ENCODE measurements at places on chromosomes 1 and 21. TPM values are rescaled to one million over a fixed set of nuclear protein-coding genes. Genes with fewer than 3 reads are reported as not detected.

- H3K27ac ChIP-seq: no peak overlapping the region
- no peak overlapping the region for H3K4me3 ChIP-seq
- H3K27me3 ChIP-seq: no peaks in the 10 kb centered on the region
- no peaks in the 10 kb centered on the region for H3K36me3 ChIP-seq
- no peaks in the 10 kb centered on the region for H3K4me1 ChIP-seq
These were observed 642.7 kb downstream of the NPHP4 start for GRCh38 chr1:5349526-5349925.

TGFBR3 gene
- total RNA-seq: 254 TPM

- H3K27me3 ChIP-seq: no peaks in the 10 kb centered on the region
- no peaks in the 10 kb centered on the region for H3K36me3 ChIP-seq
- H3K27ac ChIP-seq: no peak overlapping the region
These were observed 51.0 kb downstream of the SMYD2 start for GRCh38 chr1:214331827-214332423.

- no peak overlapping the region for H3K4me3 ChIP-seq
- H3K27ac ChIP-seq: no peak overlapping the region
- no peaks in the 10 kb centered on the region for H3K36me3 ChIP-seq
- H3K27me3 ChIP-seq: no peaks in the 10 kb centered on the region
- DNase-seq: no peak
- H3K4me1 ChIP-seq: no peaks in the 10 kb centered on the region
These were observed 11.8 kb downstream of the DPH5 start for GRCh38 chr1:101013776-101014175.

DNA sequence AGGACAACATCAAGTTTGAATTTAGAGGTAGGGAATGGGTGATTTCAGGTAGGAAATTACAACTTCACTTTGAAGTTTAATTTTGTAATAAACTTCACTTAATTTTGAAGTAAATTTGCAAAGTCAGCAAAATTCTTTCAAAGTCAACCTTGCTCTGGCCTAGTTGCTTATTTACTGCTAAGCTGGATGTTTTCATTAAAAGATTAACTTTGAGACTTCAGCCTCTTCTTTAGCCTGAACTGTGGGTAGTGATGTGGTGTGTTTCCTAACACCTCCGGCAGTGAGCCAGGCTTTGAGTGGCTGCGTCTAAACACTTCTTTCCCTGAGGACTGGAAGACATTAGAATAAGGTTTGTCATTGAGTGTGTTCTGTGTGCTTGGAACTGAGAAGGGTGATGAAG, at the start of gene HAO2:
HAO2 (plus strand) TSS at position 232 of the 400 bp plus-strand sequence. CDS start 12,301 bp downstream, outside the sequence.
- no peak within 1 kb of the TSS for H3K4me3 ChIP-seq
- H3K36me3 ChIP-seq: no peaks in the 10 kb centered on the region
- no peak for DNase-seq
- no peak within 1 kb of the TSS for H3K27ac ChIP-seq
- H3K27me3 ChIP-seq: no peaks in the 10 kb centered on the region

LORICRIN gene
- total RNA-seq: not detected

GRCh38 chr1:6959491-6959890, 174.2 kb downstream of the CAMTA1 start:
- no peaks in the 10 kb centered on the region for H3K36me3 ChIP-seq
- H3K27me3 ChIP-seq: no peaks in the 10 kb centered on the region
- no peak overlapping the region for H3K27ac ChIP-seq
- DNase-seq: no peak

- H3K27me3 ChIP-seq: no peaks in the 10 kb centered on the region
- H3K4me3 ChIP-seq: no peak overlapping the region
- H3K27ac ChIP-seq: no peak overlapping the region
- no peak for DNase-seq
- no peaks in the 10 kb centered on the region for H3K4me1 ChIP-seq
These were observed 292.1 kb downstream of the SDCCAG8 start for GRCh38 chr1:243547891-243548290.

DNA sequence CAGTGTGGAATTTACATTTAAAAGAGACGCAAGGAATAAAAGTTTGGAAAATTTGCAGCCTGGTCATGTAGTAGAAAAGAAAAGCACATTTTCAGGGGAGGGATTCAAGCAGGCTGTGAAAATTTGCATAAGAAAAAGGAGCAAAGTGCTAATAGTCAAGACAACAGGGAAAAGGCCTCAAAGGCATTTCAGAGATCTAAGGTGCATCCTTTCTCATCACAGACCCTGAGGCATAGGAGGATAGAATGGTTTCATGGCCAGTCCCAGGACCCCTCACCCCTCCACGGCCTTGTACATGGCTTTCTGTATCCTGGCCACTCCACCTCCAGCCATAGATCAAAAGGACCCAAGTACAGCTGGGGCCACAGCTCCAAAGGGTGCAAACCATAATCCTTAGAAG, 380.5 kb upstream of the BRINP3 start:
- no peak for DNase-seq
- no peaks in the 10 kb centered on the region for H3K27me3 ChIP-seq
- no peak overlapping the region for H3K4me3 ChIP-seq

FCMR gene
- 1.7 TPM for total RNA-seq

CFHR1 gene
- total RNA-seq: 0.41 TPM

DNA sequence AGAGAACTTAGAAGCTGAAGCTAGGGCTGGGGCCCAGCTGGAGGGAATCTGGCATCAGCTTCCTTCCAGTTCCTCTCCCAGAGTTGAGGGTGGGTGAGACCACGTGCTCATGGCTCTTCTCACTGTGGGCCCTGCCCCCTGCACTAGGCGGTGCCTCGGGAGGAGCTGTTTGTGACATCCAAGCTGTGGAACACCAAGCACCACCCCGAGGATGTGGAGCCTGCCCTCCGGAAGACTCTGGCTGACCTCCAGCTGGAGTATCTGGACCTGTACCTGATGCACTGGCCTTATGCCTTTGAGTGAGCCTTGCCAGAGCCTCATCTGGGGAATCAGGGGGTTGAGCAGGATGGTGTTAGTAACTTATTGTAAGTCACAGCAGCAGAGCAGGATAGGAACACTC, 16.1 kb downstream of the AKR1A1 start:
- no peaks in the 10 kb centered on the region for H3K27me3 ChIP-seq
- DNase-seq: peak; percentile 54
- no peaks in the 10 kb centered on the region for H3K36me3 ChIP-seq
- no peak overlapping the region for H3K27ac ChIP-seq
- no peak overlapping the region for H3K4me3 ChIP-seq

GRCh38 chr1:202170726-202171125, 10.3 kb upstream of the PTPN7 start:
- H3K36me3 ChIP-seq: no peaks in the 10 kb centered on the region
- H3K27ac ChIP-seq: no peak overlapping the region
- H3K4me1 ChIP-seq: no peaks in the 10 kb centered on the region
- H3K27me3 ChIP-seq: no peaks in the 10 kb centered on the region
- H3K4me3 ChIP-seq: no peak overlapping the region
- DNase-seq: no peak

DNA sequence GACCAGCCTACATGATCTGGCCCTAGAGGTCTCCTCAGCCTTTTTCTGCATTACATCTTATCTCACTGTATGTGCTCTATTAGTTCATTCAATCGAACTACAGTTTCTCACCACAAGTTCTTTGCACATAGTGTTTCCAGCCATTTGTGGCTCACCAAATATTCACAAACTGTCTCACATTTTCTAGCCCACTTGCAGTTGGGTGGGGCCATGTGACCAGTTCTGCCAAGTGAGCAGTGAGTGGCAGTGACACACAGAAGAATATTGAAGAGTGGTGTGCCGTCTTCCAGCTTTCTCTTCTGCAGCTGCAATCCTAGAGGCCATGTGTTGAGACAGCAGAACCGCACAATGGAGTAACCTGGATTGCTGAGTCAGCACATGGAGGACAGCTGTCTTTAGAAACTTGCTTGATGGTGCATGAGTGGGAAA, 103.2 kb upstream of the ZNF644 start:
- H3K4me3 ChIP-seq: no peak overlapping the region
- H3K27me3 ChIP-seq: no peaks in the 10 kb centered on the region
- no peaks in the 10 kb centered on the region for H3K4me1 ChIP-seq
- H3K36me3 ChIP-seq: no peaks in the 10 kb centered on the region
- H3K27ac ChIP-seq: no peak overlapping the region

DNA sequence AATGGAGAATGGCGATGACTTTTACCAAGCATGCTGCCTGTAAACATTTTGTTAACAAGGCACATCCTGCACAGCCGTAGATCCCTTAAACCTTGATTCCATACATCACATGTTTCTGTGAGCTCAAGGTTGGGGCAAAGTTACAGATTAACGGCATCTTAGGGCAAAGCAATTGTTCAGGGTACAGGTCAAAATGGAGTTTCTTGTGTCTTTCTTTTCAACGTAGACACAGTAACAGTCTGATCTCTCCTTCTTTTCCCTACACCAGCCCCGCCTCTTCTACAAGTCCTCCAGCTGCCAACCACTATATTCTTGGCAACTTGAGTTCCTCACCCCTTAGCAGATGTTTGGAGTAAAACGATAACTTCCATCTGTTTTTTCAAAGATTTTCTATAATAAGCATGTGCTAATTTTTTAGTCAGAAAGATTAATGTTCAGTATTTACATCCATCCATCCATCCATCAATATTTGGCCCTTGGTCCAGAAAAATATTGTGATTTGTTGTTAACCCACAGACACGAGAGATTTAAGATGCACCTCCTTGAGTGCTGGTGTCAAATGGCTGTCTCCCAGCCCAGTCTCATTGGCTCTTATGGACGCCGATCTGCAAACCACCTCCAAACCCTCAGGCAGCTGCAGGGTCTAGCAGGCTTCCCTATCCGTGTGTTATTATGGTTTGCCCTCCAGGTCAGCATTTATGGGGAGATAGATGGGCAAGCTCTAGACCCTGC, 3.8 kb downstream of the DNALI1 start:
- H3K4me3 ChIP-seq: no peak overlapping the region
- no peaks in the 10 kb centered on the region for H3K36me3 ChIP-seq
- H3K27ac ChIP-seq: no peak overlapping the region
- no peaks in the 10 kb centered on the region for H3K4me1 ChIP-seq
- DNase-seq: no peak

TBX15 gene
- 0.62 TPM for total RNA-seq

- no peaks in the 10 kb centered on the region for H3K36me3 ChIP-seq
- H3K27ac ChIP-seq: no peak overlapping the region
- H3K4me3 ChIP-seq: no peak overlapping the region
- no peaks in the 10 kb centered on the region for H3K27me3 ChIP-seq
These were observed 6.7 kb downstream of the CENPF start for GRCh38 chr1:214609692-214610091.

ADAMTS5 gene
- total RNA-seq: 32.7 TPM

DNA sequence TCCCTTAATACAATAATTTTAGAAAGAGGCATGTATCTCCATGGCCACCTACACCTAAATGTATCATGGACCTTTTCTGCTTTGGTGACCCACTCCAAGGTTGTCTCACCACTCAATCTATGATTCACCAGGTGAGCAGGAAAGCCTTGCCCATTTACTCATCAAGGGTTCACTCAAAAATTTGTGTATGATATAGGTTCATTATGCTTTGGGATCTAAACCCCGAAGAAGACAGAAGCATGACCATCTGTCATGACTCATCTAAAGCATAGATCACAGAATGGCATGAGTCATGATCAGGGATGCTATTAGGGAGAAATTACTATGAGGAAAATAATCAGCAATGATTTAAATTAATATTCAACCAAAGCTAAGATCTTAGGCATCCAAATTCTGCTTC, 38.5 kb downstream of the PYHIN1 start:
- H3K4me1 ChIP-seq: no peaks in the 10 kb centered on the region
- no peaks in the 10 kb centered on the region for H3K27me3 ChIP-seq
- no peak overlapping the region for H3K27ac ChIP-seq

- H3K27me3 ChIP-seq: no peaks in the 10 kb centered on the region
- DNase-seq: peak; percentile 64
- H3K36me3 ChIP-seq: no peaks in the 10 kb centered on the region
- H3K27ac ChIP-seq: peak overlapping the region; percentile 93
- no peaks in the 10 kb centered on the region for H3K4me1 ChIP-seq
These were observed 787 bp downstream of the PTGFR start for GRCh38 chr1:78491451-78492071.

GRCh38 chr1:182069028-182069466, 7.5 kb upstream of the ZNF648 start:
- H3K4me1 ChIP-seq: no peaks in the 10 kb centered on the region
- H3K36me3 ChIP-seq: no peaks in the 10 kb centered on the region
- peak; percentile 64 for DNase-seq
- H3K27me3 ChIP-seq: no peaks in the 10 kb centered on the region

LRRC8C gene
- 19.7 TPM for total RNA-seq

Data from uterus (tissue), 4 donors.